ENCODE measurements at places on chromosomes 16 and 17.

- DNase-seq = no peak
Measured at GRCh38 chr17:67993998-67994361, 2.3 kb downstream of the C17orf58 start.

DNA sequence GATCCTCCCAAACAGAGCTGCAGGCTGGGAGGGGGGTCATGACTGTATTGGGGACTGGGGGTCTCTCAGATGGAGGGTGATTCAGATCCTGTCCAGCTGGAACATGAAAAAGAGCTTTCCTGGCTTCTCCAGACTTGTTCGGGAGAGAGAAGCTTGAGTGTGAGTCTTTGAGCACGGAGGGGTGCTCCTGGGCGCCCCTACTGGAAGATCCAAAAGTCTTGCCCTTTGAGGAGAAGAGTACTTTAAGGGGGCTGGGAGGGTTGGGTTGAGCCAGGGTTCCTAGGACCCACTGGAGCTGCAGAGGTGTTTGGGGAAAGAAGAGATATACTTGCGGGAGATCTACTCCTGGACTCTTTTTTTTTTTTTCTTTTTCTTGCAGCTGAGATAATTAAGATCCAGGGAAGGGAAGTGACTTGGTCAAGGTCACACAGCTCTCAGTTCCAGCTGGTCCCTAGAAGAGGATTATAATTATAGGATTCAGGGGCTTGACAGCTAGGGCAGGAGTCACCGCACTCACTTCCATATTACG is 8.4 kb downstream of the RARA start:
- peak; percentile 41 for DNase-seq

DNA sequence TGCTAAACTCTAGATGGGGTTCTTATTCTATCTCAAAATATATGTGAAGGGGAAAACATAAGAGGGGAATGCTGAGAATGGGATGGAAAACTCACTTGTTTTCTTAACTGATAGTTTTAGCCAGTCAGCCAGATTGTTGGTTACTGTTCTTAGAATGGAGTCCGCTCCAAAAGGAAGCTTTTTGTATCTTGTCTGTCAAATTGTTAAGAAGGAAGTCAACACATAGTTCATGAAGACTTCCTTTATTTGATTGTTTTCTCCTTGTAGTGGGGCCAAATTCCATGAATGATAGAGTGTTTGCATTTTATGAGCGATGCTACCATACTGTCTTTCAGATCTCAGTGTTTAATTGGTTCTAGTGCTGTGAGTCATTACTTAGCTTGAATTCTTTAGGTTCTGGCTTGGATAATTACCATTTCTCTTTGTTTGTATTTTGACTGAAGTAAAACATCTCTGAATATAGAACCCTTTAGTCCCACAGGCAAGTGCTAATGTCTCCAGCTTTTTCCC is 98.3 kb upstream of the GOT2 start:
- no peak for DNase-seq

GRCh38 chr17:48722915-48723422 is at the start of gene PRAC2:
PRAC2 (plus strand) TSS chr17:48723185; CDS start chr17:48724411, 1,226 bp downstream.
- no peak for DNase-seq

DNA sequence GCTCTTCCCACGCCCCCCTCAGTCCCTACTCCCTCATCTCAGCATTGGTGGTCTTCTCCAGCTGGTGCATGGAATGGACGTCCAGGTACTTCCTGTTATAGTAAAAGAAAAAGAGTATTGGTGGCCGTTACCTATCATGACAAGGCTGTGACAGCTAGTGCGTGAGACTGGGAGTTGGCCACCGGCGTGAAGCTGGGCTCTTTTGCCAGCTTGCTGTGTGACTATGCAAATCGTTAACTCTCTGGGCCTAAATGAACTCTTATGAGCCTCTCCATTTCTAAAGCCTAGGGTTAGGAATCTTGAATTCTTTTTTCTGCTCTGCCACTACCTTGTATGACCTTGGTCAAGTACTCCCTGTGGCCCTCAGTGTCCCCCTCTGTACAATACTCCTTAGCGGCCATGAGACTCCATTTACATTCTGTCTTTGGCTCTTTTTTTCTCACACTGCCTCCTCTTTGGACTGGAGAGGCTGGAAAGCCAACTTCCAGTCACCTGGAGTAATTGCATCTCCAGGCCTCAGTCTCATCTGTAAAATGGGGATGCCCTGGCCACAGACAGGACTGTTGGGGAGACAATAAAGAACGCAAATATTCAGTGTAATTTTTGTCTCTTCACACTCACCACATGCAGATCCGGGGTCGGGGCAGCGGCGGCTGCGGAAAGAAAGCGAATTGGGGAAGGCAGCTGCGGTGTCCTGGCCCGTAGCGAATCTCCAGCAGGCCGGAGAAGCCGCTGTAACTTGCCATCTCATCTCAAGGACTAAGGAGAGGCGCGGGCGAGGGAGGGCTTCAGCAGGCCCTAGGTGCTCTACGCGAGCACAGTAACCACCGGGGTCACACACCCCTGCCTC is 1.1 kb downstream of the CFAP119 start:
- DNase-seq = no peak

DNA sequence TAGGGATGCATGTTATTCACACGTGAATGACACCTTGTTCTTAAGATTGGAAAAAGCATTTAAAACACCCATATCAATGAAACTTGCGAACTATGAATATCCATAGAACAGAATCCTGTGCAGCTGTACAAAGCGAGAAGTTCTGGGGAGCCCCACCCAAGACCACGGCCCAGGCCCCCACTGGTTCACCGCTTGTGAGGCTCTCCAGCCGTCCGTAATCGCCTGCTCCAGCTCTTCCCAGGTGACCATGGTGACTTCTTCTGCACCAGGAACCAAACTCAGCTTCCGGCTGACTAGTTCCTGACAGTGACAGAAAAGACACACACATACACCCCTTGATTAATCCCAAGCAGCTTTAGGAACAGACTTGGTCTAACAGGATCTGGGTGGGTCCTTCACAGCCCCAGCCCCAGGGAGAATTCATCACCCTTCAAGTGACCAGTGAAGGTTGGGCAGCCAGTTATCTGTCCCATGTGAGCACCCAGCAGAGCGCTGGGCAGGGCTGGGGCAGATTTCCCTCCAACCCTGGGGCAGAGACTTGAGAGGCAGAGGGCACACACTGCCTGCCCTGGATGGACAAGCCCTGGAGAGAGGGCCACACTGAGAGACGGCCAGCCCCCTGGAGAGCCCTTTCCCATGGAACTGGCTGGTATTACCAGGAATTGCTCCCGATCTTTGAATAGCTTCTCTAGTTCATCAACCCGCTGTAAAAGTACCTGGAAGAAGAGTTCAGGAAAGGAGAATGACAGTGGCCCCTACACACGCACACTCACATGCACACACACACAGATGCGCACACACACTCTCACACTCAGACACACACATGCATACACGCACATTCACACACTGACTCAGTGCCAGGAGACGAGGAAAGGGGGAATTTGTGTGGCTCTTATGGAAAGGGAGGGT is 3.6 kb downstream of the QRICH2 start:
- no peak for DNase-seq

GRCh38 chr17:79440251-79440650 is 170.6 kb downstream of the RBFOX3 start:
- DNase-seq = no peak

GRCh38 chr16:50607051-50607431 is 58.8 kb downstream of the NKD1 start:
- no peak for DNase-seq

GRCh38 chr16:12708266-12708665 is 95.4 kb downstream of the CPPED1 start:
- no peak for DNase-seq

GRCh38 chr16:88352261-88353200 is 30.2 kb upstream of the ZNF469 start:
- no peak for DNase-seq

GRCh38 chr16:675884-676564 is 553 bp downstream of the RHBDL1 start:
- no peak for DNase-seq

DNA sequence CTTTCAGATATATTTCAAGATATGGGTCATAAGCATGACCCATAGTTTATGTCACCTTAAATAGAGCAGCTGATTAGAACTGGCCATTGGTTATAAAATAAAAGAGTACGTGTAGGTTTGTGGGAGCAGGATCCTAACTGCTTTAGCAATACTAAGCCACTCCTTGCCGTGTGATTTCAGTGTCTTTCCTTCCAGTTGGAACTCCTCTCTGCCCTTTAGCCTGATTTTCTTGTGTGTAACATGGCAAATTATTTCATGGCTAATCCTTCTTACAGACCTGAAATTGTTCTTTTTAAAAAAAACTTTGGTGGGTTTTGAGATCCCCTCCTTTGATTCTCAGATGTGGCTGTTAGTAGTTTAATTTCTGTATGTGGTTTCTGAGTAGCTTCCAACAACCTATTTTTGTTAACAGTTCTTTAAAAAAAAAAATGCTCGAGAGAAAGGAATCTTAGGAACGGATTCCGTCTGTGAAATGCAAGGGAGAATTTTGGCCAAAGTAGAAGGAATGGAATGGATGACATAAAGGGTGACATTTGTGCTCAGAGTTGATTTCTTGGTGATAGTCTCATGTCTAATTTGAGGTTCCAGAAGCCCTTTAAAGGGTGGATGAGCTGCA is 39.9 kb downstream of the DHRS7B start:
- no peak for DNase-seq
